ENCODE measurements at places on chromosomes 11 and 22. TPM values are rescaled to one million over a fixed set of nuclear protein-coding genes. Genes with fewer than 3 reads are reported as not detected.

The KRTAP5-1 gene
- total RNA-seq, result not detected

DNA sequence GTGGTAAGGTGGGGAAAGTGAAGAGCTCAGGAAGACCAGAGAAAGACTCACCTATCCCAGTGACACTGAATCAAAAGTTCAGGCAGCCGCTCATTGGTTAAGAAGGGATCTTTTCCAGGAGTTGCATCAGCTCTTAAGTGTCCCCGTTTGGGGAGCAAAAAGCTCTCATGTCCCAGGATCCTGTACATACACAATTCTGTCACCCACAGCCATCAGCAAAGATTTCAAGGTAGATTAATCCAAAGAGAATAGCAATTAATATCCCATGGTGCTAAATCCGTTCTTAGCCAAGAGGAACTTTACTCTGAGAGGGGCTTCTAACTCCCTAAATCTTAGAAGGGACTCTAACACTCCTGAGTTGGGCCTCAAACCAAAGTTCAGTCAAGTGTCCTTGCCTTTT, 19.3 kb downstream of the FOLR3 start:
- no peak for ATAC-seq

The DSCAML1 gene
- not detected for total RNA-seq

GRCh38 chr11:122122179-122122578, 6.2 kb upstream of the BLID start:
- no peak for ATAC-seq

DNA sequence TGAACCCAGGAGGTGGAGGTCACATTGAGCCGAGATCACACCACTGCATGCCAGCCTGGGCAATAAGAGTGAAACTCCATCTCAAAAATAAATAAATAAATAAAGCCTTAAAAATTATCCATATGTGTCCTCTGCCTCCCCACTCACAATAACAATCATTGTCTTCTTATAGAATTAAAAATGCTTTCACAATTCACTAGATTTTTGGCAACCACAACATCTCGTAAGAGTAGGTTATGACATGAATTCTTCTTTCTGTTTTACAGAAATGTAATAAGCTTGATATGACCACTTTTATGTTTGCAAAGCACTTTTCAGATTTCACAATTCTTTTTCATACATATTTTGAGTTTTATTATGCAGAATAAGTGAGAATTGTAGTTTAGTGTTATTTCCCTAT, 54.5 kb upstream of the HSPA8 start:
- no peak for ATAC-seq

The OR51F1 gene
- total RNA-seq, result not detected

The UQCR10 gene
- 62.8 TPM for total RNA-seq

The OR8G5 gene
- total RNA-seq, result not detected

The FGF3 gene
- total RNA-seq, result not detected

- ATAC-seq, result no peak
These were observed 3.1 kb upstream of the TMA7B start for GRCh38 chr22:39956932-39957664.

DNA sequence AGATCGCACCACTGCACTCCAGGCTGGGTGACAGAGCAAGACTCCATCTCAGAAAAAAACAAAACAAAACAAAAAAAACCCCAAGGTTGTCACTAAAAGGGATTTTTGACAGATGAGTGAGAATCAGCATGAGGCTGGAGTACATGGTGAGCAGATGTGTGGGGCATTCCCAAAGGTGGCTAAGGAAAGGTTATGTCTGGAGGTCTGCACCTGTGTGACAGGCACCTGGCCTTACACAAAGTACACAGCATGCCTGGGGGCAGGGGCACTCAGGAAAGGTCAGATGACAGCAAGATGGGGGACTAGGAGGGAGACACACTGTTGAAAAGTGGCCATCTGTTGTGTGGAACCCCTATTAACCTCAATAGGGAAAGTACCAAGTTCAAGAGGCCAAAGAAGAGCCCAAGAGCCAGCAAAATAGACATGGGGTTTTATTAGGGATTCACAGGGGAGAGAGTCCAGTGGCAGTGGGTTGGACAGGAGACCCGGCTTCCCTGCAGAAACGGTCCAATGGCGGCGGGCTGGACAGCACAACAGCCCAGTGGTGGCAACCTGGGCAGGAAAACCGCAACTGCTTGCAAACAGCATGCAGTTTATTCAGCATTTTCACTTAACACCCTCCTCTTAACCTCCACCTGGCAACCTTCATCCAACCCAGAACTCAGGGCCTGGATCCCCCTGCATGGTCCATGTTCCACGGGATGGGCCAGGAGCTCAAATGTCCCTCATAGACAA, 101.1 kb downstream of the MICAL2 start:
- ATAC-seq, result no peak

- ATAC-seq, result peak; percentile 49
These were observed 10.0 kb upstream of the OR5M1 start for GRCh38 chr11:56624661-56625110.

- peak; percentile 70 for ATAC-seq
These were observed at the start of gene RHOD for GRCh38 chr11:67056267-67057204. RHOD (plus strand) TSS chr11:67056847; CDS start chr11:67056903, 56 bp downstream.

- ATAC-seq, result no peak
These were observed 45.7 kb downstream of the RPUSD4 start for GRCh38 chr11:126165757-126166156.

DNA sequence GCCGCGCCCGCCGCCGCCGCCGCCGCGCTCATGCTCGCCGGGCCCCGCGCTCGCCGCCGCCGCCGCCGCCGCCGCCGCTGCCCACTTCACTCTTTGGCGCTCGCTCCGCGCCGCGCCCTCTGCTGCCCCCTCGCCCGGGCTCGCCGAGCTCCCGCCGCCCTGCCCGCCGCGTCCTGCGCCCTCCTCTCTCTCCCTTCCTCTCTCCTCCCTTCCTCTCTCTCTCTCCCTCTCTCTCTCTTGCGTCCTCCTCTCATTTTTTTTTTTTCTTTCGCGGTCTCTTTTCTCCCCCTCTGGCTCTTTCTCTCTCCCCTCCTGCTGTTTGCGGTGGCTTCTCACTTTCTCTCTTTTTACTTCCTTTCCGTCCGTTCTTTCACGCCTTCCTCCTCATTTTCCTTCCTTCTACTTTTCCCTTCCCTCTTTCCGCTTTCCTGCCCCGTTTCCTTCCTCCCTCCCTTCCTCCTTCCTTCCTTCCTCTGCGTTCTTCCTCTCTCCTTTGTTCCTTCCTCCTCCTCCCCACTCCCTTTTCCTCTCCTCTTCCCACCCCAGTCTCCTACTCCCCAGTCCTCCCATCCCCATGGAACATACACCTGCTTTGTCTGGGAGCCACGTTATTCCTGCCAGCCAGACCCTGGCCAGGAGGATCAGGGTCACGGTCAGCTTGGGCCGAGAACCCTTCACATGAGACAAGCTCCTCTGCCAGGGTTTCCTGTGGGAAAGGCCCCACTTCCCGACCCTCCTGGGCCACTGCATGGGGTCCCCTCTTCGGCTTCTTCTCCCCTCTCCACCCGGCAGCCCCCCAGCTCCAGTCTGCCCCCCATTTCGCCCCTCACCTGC, 19.3 kb upstream of the SHISAL1 start:
- no peak for ATAC-seq

The SCGB1A1 gene
- total RNA-seq, result not detected

DNA sequence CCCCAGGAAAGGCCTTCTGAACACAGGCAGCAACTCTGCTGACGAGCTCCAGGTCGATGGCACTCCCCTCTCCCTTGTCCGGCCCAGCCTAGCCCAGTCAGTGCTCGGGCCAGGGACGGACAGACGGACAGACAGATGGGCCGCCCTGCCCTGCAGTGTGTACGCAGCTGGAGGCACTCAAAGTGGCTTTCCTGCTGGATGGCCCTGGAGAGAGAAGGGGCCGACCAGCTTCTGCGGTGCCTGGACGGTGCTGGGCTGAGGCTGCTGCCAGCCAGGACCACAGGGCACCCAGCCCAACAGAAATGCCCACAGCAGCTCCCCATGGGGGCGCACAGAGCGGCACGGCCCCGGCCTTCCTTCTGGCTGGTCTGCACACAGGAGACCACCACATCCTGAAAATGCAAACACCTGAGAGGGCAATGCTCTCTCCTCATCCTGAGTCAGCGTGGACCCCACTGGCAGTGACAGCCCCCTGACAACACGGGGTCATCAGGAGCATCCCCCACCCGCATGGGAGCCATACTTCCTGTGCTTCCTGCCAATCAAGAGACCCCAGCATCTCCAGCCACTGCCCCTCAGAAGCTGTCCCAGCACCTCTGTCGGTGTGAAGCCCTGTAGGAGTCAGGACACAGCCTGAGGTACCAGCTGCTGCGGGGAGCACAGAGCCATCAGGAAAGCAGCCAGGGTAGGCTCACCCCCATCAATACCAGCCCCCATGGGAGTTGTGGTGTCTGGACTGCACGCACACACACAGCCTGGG, 692 bp upstream of the MOB2 start:
- ATAC-seq, result no peak

DNA sequence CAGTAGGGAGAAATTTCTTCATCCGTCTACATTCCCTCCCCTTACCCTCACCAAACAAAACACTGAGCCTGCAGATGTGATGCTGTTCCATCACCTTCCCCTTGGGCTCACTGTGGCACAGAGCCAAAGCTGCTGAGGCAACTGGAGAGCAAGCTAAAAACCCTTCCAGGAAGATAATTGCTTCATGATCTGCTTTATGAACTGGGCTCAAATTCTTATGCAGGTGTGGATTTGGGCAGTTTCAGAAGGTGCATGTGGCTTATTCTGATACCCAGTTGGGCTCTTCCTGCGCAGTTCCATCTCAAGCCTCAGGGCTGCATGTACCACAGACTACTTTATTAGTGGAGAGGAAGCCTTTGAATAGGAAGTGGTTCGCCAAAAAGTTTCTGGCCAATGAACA, 58.3 kb downstream of the AAMDC start:
- ATAC-seq, result no peak

- no peak for ATAC-seq
These were observed 45.4 kb upstream of the ANO3 start for GRCh38 chr11:26286472-26287066.

The SAA4 gene
- total RNA-seq, result not detected

The ABCG4 gene
- not detected for total RNA-seq

DNA sequence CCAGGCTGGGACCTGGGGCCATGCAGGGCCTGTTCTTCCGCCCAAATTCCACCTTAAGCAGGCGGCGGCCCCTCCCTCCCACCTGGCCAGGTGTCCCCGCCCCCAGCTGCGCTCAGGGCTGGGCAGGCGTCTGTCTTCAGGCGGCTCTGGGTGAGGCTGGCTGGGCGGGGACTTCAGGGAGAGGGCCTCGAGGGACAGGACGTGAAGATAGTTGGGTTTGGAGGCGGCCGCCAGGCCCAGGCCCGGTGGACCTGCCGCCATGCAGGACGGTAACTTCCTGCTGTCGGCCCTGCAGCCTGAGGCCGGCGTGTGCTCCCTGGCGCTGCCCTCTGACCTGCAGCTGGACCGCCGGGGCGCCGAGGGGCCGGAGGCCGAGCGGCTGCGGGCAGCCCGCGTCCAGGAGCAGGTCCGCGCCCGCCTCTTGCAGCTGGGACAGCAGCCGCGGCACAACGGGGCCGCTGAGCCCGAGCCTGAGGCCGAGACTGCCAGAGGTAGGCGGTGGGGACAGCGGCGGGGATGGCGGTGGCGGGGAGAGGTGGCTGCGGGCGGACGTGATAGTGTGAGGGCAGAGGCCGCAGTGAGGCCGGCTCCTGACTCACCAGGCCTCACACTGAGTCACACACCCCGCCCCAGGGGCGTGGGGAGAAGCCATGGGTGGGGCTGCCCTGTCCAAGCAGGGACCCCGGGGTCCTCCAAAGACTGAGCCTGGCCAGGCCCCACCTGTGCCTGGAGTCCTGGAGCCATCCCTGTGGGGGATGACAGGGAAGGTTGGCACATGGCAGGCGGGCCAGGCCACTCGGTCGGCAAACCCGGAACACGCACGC, at the start of gene PKP3:
PKP3 (plus strand) TSS at position 176 of the 824 bp plus-strand sequence; CDS start at position 260, 84 bp downstream.
- peak; percentile 59 for ATAC-seq

DNA sequence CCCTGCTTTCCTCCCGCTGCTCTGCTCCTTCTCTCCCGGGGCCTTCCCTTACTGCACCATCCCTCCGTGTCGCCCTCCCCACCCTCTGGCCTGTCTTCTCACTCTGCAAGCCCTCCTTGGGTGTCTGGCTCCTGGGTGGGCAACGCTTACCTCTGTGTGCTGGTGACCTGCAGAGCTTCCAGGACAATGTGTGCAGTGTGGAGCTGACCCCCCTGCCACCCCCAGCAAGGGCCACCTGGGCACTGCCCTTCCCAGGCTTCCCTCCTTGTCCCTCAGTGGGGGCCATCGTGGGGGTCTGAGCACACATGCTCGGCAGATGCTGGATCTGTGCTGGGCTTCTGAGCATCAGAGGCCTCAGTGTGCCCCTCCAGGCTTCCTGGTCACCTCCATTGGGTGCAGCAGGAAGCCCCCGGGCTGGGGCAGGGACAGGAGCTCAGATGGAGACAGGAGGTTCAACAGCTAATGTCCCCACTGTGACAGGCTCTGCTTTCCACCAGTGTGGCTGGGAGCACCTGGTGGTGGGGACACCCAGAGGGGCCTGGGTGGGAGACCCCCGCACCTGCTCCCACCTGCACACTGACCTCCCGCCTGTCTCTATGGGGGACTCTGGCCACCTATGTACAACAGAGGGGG, 7.8 kb upstream of the BRSK2 start:
- ATAC-seq, result no peak

The PYGM gene
- total RNA-seq, result 4.7 TPM

The ASCL2 gene
- total RNA-seq, result 5.1 TPM

The ACTN3 gene
- 3.0 TPM for total RNA-seq

The C11orf65 gene
- total RNA-seq, result 0.78 TPM

The FXYD2 gene
- not detected for total RNA-seq

DNA sequence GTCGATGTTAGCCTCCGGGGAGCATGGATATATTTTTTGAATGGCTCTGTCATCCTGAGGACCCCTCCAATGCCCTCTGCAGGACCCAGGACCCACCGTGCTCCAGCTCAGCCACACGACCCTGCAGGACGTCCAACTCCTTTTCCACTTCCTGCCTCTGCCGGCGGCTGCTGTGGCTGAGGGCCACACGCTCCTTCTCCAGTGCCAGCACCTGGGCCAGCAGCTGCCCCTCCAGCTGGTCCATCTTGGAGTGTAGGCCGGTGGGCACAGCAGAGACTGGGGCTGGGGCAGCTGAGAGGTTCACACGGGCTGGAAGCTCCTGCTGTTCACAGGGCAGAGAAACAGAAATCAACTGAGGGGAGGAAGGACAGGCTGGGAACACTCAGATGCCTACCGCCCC, 15.6 kb downstream of the NPTXR start:
- ATAC-seq, result no peak

- no peak for ATAC-seq
These were observed 770 bp downstream of the METTL15 start for GRCh38 chr11:28108958-28109357.

The PTPN5 gene
- total RNA-seq, result not detected

The TRPM5 gene
- total RNA-seq, result not detected

The USP2 gene
- total RNA-seq, result 1.3 TPM

The CABP7 gene
- total RNA-seq, result not detected

- ATAC-seq, result no peak
These were observed 16.2 kb upstream of the PVALB start for GRCh38 chr22:36833073-36833472.

The TESMIN gene
- total RNA-seq, result 7.7 TPM

GRCh38 chr11:119318240-119319135, 1.6 kb upstream of the MCAM start:
- ATAC-seq, result peak; percentile 64

The MMP3 gene
- not detected for total RNA-seq

- ATAC-seq, result peak; percentile 82
These were observed 11.9 kb downstream of the HOATZ start for GRCh38 chr11:111526501-111526900.

- ATAC-seq, result no peak
These were observed 483.3 kb upstream of the ARHGAP42 start for GRCh38 chr11:100203789-100204188.
